Non-pigmented ciliary epithelial cell (primary cell): ENCODE measurements at places on chromosomes 1 and 21.
A peak's percentile ranks its signal among the peaks of the same experiment; 100 is the strongest.

GRCh38 chr1:53574621-53575020, 115.4 kb downstream of the DMRTB1 start:
- no peak for DNase-seq

DNA sequence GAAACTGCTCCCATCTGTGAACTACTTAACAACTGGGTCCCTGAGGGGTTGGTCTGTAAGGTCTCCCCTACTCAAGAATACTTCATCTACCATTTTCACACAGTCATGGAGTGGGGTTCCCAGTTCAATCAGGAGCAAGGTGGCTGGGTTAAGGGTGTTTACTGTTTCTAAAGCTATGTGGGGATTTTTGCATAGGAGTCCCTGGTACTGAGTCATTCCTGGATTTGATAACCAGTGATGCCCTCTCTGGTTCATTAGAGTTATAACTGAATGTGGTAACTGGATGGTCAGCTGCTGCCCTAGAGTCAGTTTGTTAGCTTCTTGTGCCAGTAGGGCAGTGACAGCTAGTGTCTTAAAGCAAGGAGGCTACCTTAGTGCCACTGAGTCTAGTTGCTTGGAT, 29.4 kb upstream of the KCNJ15 start:
- no peak for DNase-seq

DNA sequence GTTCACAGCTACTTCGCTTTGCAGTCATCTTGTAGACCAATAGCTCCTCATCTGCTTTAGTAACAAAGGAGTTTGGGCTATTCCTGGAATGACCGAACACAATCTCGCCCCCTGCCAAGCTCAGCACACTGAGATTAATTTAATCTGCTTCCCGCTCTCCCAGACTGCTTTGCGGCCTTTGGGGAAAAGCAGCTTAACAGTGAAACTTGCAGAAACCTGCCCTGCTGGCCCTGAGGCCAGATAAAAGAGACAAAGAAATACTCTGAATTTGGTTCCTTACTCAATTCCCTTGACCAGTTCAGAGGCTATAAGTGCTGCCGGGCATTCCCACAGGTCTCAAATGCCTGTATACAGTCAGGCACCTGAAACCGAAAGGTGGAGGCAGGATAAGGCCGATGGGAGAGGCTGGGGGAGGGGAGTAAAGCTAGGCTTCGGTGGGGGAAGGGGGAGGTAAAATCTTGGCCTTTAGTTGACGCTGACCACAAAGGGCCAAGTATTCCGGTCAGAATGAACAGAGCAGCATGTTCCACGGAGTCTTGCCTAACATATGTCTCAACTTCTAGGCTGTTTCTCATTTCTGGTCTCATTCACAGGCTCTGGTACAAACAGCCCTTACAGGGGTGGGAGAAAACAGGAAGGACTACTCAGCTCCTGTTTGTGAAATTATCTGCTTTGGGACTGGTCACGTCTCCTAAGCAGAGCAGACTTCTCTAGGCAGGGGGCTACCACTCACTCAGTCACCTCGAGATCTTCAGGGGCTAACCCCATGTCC, 17.7 kb upstream of the A3GALT2 start:
- peak; percentile 74 for DNase-seq

GRCh38 chr1:214198571-214198970, 82.4 kb upstream of the SMYD2 start:
- DNase-seq = no peak

- DNase-seq = no peak
Observed at GRCh38 chr1:159187033-159187432, 15.6 kb downstream of the CADM3 start.
